ENCODE measurements at places on chromosomes 12 and 14. TPM values are rescaled to one million over a fixed set of nuclear protein-coding genes. Genes with fewer than 3 reads are reported as not detected.

- no peak for DNase-seq
These were observed 14.9 kb downstream of the SLC38A2 start for GRCh38 chr12:46357438-46358324.

DNA sequence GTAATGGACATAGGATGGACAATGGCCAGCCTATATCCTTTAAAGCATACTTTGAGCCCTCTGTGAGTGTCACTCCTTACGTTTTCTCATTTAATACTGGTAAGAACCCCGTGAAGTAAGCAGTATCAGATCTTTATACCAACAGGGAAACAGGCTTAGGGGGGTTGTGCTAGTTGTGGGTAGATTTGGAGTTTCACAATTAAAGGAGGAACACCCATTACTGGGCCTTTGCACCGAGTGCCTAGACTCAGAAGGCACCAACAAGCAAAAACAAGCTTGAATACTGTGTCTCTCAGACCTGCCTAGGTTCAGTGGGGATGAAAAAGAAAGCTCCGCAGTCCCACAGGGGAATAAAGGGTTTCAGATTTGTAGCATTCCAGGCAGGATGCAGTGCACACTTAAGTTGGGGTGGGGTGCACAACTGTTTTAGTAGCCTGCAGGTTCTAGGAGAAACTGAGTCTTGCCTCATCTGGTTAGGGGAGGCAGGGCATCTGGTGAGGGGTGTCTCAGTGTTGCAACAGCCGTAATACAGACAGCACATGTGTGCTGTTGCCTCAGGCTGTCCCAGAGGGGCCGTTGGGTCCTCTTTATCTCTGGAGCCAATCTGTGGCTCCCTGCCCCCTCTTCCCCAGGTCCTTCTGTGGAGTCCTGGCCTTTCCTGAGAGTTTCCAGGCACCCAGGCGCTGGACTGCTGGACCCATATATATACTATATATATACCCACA is 51.2 kb downstream of the IRAK3 start:
- no peak for DNase-seq

DNA sequence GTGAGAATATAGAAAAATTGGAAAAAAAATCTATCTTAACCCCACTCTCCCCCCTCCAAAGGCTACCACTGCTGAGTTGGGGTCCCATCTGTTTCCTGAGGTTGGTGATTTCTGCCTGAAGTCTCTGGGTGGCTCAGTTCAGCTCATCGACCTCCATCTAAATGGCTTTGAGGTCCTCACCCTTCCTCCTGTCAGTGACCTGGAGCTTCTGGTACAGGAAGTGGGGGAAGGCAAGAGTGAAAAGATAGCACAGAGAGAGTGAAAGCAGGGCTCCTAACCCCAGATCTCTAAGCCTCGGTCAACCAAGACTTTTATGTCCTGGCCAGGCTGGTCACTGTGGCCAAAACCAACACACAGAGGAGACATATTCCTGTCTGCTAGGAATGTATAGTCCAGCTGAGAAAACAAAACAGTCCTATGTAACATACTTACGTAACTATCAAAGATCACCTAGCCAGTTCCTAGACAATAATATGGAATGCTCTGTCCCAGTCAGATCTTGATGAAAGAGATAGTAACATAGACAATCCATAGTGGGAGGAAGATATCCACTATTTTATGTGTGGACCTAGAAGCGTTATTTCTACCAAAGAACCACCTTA is 12.3 kb upstream of the KRT73 start:
- no peak for DNase-seq

GRCh38 chr14:94139421-94139820 is 10.0 kb upstream of the IFI27L2 start:
- DNase-seq: no peak

- DNase-seq: no peak
These were observed 936 bp downstream of the TFCP2 start for GRCh38 chr12:51171884-51172514.

GRCh38 chr12:85329913-85330312 is 49.9 kb downstream of the ALX1 start:
- no peak for DNase-seq

- DNase-seq: no peak
These were observed 3.8 kb upstream of the KRT85 start for GRCh38 chr12:52370926-52371608.

- no peak for DNase-seq
These were observed 125.4 kb downstream of the CAND1 start for GRCh38 chr12:67394550-67394949.

DNA sequence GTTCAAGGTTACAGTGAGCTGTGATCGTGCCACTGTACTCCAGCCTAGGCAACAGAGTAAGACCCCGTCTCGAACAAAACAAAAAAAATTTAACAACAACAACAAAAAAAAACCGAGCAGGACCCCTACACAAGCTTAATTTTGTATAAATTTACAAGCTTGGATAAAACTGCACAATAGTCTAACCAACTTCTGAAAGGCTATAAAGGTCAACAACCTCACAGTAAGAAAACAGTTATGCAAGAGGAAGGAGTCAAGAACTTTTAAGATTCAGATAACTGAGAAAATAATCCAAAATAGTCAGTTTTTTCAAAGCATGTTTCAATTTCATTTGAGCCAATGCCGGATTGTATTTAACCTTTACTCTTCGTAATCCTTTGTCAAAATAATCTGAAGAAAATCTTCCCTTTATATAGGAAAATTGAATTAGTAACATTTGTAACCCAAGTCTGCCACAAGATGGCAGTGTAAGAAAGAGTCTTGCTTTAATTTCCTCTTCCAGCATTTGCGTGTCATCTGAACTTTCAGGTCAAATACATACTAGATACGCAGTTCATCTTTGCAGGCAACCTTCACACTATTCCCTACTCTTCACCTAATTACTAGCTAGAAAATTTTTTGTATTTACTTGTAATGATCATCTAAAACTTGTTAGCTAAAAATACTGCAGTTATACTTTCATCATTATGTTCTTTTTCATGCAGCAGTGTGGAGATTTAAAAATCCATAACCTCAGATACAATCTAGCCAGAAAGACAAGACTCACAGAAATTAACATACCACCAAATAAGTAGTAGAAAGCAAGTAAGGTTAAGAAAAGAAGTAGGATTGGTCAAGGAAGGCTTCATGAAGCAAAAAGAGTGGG is 5.8 kb downstream of the CCNB1IP1 start:
- DNase-seq: no peak

DNA sequence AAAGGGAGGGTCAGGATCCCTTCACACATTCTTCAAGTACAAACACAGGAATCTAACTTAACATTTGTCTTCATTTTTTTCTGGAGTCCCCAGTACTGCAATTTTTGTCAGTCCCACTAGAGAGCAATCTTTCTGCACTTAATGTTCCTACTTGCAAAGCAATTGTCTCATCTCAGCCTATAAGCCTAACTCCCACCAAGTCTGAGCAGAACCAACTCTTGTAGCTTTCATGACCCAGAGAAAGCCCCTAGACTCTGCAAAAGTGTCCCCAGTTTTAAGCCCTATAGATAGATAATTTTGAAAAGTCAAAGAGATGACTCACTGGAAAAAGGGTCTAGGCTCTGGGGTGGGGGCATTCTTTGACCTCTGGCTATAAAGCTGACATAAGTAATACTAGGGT is 1.8 kb upstream of the ZBTB39 start:
- no peak for DNase-seq

GRCh38 chr14:23694949-23695663 is 58.9 kb downstream of the DHRS2 start:
- DNase-seq: no peak

DNA sequence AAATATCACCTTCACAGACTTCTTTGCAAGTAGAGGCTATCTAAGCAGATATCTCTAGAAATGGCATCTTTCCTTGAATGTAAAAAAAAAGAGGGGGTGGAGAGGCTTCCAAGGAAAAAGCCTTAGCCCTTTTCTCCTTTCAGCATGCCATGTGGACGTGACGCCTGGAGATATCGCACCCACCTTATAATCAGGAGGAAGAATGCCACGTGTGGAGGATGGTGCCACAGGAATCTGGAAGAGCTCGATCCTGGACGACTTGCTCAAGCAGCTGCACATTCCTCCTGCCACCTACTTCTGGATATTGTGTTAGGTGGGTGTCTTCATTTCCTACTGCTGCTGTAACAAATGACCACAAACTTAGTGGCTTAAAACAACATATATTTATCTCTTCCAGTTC is 203.6 kb downstream of the NUAK1 start:
- no peak for DNase-seq

GRCh38 chr14:72605096-72605920 is 288.6 kb downstream of the DPF3 start:
- DNase-seq: no peak

GRCh38 chr14:97705107-97705506 is 907.9 kb downstream of the VRK1 start:
- no peak for DNase-seq

GRCh38 chr14:92993302-92993701 is 70.4 kb downstream of the CHGA start:
- DNase-seq: peak; percentile 73

DNA sequence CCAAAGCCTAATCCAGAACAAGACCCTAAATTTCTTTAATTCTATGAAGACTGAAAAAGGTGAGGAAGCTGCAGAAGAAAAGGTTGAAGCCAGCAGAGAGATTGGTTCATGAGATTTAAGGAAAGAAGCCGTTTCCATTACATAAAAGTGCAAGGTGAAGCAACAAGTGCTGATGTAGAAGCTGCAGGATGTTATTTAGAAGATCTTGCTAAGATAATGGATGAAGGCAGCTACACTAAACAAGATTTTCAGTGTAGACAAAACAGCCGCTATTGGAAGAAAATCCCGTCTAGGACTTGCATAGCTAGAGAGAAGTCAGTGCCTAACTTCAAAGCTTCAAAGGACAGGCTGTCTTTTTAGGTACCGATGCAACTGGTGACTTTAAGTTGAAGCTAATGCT is 65.4 kb upstream of the AMIGO2 start:
- no peak for DNase-seq

DNA sequence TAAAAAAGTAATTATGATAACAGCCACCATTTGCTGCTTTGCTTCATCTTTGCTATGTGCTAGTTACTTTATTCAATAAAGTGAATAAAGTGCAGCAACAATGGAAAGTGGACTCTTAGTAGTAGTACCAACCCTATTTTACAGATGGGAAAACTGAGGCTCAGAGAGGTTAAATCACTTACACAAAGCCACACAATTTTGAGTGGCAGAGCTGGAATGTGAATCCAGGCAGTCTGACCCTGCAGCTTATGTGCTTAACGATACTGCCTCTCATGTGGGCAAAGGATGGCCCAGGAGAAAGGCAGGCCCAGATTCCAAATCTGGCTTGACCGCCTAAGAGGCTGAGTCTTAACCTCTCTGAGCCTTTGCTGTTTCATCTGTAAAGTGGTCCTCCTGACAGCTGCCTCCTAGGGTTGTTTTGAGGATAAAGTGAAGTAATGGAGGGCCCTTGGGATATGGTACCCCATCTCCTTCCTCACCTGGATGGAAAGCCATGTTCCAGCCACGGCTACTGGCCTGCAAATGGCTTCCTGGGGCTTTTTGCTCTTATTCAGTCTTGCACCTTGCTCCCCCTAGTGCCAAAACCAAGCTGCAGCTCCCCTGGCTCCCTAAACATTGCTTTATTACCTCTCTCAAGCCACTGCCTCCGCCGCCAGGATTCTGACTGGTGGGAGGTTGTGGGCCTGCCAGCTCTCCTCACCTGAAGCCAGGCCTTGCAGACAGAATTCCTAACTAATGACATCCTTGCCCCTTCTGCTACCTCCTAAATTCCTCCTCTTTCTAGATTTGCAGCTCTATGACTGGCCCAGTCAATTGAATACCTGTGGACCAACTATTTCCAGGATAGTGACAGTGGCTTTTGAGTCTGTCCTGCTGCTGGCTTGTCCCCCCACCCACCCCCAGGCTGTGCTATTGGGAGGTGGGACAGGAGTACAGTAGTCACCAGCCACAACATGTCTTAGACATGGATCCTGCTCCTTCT is 283.3 kb upstream of the PWP1 start:
- DNase-seq: no peak

GRCh38 chr14:31275731-31276130 is 68.1 kb upstream of the HECTD1 start:
- no peak for DNase-seq

- DNase-seq: peak; percentile 73
These were observed 198.7 kb upstream of the EEA1 start for GRCh38 chr12:93127582-93128331.

DNA sequence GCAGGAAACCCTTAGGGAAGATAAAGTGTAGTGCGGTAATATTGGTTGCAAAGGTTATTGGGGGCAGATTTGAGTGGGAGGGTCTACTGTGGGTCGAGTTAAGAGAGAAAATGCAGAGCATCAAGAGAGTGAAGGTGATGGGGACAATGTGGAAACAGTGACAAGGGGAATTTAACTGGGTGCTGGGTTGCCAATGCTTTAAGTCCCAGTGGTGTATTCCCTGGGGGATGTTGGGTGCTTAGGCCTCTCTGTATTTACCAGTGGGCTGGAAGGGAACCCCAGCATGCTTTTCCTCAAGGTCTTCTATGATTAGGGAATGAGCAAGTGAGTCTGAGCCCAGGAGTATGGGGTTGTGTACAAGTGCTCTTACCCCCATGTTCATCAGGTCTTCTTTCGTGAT is 10.6 kb downstream of the BCAT1 start:
- no peak for DNase-seq

DNA sequence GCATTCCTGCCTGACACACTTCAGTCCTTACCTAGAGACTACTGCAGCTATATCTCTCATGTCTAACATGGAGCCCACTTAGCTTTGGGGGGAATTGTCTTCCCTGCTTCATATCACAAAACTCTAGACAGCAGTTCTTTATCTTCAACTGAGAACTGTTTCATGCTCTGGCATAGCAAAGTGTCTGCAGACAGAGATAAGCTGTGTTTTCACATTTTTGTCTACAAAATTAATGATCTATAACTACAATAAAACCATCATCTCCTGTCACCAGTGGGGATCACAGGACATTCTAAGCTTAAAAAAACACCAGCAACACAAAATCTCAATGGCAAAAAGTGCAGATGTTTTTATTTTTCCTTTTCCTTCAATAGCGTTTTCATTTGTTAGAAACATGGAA is 137.1 kb upstream of the VRK1 start:
- DNase-seq: no peak

GRCh38 chr12:118463677-118464076 is 87.3 kb downstream of the SUDS3 start:
- no peak for DNase-seq

- no peak for DNase-seq
These were observed 55.7 kb downstream of the METTL25 start for GRCh38 chr12:82414044-82414443.

The ARMH4 gene
- 2.3 TPM for total RNA-seq

The KRT83 gene
- total RNA-seq: not detected

The C1R gene
- total RNA-seq: 367 TPM

The PROX2 gene
- not detected for total RNA-seq

The SLC7A8 gene
- 49.8 TPM for total RNA-seq

The TBX3 gene
- total RNA-seq: 35.9 TPM

The AVPR1A gene
- 1.7 TPM for total RNA-seq

The FGF23 gene
- total RNA-seq: not detected

The NFKBIA gene
- 361 TPM for total RNA-seq

Measured in upper lobe of right lung (tissue), 1 donor.